ENCODE measurements at places on chromosomes 11 and 22.
A peak's percentile ranks its signal among the peaks of the same experiment; 100 is the strongest.

DNA sequence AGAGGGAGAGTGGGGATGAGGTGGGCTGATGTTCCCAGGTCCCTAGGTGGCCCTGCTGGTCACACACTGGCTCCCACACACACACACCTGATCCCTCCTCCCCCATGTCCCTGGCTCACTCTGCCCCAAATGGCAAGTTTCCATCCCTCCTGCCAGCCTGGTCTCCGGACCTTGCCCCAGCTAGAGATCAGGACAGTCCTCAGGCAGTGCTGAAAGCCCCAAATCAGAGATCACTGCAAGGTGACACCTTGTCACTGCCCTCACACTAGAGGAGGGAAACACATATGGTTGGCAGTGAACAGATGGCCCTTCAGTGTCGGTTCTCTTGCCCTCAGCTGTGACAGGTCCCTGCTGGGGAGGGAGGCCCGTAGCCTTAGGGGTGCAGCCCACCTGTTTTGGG lies 7.6 kb downstream of the TMPRSS5 start:
- DNase-seq: no peak

- no peak for DNase-seq
Observed at GRCh38 chr11:67098799-67099429, 20.1 kb upstream of the KDM2A start.

- DNase-seq: no peak
Observed at GRCh38 chr11:3134651-3135480, 30.2 kb downstream of the OSBPL5 start.

DNA sequence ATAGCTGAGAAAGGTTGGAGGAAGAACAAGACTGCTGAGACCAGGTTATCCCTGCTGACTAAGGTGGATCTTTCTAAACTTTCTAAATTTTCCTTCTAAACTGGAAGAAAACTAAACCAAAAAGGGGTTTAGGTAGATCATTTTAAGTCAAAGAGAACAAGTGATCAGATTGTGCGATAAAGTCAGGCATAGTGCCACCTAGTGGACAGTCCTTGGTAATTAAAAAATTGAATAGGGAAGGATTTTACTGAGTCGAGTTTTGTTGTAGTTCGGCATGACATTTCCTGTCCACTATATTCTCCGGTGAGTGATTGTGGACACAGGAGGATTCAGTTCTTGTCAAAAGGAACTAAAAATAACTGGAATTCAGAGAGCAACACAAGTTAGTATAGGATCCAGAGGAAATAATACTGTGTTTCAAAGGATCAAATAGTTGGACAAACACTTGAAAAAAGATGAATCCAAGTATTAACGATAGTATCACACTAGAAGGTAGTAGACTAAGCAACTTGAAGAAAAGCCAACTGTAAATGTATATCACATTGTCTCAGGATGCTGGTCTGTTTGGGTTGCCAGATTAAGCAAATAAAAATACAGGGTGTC lies 1236.4 kb downstream of the FAM181B start:
- DNase-seq: no peak

- no peak for DNase-seq
Observed at GRCh38 chr11:64887757-64888405, 9.5 kb upstream of the EHD1 start.

- no peak for DNase-seq
Observed at GRCh38 chr22:25453058-25453457, 111.4 kb upstream of the GRK3 start.

DNA sequence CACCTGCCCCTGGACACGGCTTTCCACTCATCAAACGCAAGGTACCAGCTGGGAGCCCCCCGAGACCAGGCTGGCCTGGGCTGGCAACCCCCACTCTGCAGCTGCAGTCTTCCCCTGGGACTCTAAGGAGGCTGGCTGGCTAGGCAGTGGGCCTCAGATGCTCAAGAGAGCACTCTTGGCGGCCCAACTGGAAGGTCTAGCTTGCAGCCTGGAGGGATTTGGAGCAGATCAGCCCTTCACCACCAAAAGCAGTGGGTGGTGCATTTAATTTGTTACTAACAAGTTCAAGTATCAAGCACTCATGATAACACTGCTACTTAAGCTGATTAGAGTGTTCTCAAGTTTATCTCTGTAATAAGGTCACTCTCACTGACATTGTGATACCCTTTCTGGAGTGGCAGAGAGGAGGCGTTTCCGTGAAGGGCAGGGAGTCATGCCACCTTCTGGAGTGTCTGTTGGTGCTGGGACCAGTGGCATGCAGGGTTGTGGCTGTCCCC lies 21.5 kb downstream of the C22orf23 start:
- no peak for DNase-seq

DNA sequence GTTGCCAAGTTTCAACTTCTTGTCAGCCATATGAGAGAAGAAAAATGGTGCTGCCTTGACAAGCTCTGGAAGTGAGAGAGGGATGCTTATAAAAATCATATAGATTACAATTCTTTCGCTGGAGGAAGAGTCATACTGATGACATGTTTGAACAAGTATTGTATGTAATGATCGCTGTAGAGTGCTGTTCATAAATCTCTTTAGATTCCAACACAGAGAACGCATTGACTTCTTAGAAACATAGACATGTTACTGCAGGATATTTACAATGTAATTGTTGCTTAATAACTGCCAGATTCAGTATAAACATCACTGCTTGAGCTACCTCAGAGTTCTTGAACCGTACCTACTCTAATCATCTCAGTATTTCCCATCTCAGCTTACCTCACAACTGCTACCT lies 571.6 kb downstream of the LUZP2 start:
- DNase-seq: no peak

DNA sequence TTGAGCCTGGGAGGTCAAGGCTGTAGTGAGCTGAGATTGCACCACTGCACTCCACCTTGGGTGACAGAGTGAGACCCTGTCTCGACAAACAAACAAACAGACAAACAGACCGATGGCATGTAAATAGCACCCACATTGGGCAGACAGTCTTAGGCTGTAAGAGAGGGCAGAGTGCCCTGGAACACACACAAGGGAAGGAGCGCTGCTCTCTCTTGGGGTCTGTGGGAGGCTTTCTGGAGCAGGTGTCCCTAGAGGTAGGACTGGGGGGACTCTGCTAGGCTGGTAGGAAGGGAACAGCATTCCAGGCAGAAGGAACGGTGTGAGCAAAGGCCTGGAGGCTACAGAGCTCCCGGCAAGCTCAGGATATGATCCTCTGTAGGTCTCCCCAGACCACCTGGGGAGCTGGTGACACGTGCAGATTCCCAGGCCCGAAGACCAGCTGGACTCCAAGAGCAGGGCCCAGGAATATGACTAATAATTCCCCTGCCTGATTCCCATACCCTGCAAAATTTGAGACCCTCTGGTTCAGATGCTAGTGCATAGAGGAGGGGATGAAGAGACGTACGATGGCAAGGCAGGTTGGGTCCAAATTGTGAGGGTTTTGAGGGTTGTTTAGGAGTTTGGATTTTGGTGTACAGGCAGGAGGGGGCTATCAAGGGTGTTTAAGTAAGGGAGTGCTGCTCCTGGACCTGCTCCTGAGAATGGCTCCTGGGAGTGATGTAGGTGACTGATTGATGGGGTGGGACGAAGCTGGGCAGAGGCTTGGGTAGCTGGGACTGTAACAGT lies 11.6 kb downstream of the SMIM38 start:
- DNase-seq: no peak

- DNase-seq: no peak
Observed at GRCh38 chr11:94131047-94131717, 2.5 kb downstream of the PANX1 start.

GRCh38 chr11:72048766-72049460 lies 31.4 kb downstream of the NUMA1 start:
- no peak for DNase-seq

DNA sequence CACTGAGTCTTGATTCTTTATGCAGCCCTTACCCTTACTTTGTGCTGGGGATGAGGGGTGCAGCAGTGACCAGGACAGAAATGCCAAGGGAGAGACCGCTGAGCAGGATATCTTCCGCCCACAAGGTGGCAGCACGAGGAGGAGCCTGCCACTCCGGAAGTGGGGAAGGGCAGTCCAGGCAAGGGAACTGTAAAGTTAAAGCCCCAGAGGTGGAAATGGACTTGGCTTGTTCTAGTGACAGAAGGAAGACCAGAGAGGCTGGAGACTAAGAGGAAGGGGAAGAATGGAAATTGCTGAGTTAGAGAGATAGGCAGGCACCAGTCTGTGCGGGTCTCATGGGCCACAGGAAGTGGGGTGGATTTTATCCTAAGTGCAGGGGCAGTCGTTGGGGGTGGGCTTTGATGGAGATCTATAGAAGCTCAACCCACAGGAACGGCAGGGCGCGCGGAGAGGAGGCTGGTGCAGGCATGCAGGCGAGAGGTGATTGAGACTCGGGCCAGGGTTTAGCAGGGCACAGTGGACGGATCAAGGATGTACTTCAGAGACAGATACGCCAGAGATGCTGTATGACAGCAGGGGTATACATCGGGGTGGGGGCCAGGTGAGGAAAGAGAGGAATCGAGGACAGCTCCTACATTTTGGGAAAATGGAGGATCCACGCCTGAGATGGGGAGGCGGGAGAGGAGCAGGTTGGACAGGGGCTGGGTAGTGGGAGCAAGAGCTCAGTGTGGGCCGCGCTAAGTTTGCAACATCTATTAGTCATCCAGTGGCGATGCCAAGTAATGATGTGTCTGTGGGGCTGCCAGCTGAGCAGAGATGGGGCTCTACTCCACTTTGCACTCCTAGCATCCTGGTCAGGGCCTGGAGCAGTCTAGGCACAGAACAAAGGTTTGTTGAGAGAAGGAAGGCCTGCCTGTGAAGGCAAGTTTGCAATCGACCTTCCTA lies 3.3 kb upstream of the GRK2 start:
- DNase-seq: no peak

DNA sequence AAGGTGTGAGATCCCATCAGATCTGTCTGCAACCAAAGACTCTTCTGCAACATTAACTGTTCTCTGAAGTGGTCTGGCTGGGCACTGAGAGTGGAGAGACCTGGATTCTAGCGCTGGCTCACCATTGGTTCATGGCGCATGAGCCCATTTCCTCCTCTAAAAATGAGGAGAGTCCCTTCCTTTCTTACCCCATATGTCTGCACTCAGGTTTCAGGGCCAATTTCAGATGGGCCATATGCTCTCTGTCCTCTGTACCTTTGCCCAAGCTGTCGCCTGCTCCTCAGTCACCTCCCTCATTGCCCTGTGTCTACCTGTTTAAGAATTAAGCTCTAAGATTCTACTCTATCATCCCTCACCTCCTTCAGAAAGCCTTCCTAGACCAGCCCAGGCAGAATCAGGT lies 484.7 kb downstream of the INSC start:
- no peak for DNase-seq

DNA sequence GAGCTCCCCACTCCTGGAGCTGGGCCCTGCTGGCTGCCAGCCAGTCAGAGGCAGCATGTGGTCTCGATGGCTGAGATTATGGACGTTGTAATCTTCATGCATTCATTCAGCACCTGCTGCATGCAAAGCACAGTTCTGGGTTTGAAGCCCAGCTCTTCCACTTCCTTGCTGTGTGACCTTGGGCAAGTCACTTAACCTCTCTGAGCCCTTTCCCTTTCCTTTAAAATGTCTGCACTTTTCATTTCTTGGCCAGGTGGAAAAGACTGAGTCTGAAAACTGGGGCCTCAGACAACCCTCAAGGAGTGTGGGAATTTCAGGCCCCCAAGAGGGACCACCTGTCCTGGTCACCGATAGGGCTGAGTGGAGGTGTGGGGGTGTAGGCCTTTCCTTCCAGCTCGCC lies 24.6 kb upstream of the MYEOV start:
- DNase-seq: no peak

- no peak for DNase-seq
Observed at GRCh38 chr11:128890543-128891368, at the start of gene KCNJ5. KCNJ5 (plus strand) TSS chr11:128891356; CDS start chr11:128911274, 19,918 bp downstream.

- peak; percentile 18 for DNase-seq
Observed at GRCh38 chr11:67416416-67417335, 1.2 kb downstream of the CARNS1 start.

GRCh38 chr11:19679952-19680828 lies 32.4 kb upstream of the NAV2 start:
- DNase-seq: no peak

DNA sequence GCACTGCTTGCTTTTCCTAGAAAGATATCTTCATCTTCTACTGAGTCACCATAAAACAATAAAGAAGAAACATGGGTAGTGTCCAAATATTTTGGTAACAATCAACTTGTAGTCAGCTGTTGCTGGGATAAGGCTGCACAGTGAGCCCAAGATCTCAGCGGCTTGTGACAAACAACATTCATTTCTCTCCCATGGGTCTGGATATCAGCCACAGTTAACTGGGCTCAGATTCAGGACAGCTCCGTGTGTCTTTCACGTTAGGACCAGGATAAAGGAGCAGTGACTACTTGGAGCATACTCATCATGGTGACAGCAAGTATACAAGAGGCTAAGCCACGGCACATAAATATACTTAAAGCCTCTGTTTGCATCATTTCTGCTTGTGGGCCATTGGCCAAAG lies 27.9 kb upstream of the GRK3 start:
- DNase-seq: no peak

DNA sequence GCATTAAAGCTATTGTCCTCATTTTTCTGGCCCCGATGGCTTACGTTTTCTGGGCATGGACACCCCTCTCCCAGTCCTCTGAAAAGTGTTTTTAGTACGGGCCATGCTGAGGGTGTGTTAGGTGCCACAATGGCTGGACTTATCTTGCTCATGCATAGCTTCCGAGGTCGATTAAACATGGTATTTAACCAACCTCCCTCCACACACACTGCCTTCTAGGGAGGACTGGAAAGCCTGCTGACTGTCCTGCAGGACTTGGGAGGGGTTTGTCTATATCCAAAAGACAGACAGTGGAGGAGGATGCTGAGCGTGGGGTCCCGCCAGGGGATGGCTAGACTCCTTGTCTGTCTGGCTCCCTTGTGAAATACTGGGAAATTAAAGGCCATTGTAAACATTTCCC lies 95.3 kb downstream of the FBXO7 start:
- DNase-seq: no peak

DNA sequence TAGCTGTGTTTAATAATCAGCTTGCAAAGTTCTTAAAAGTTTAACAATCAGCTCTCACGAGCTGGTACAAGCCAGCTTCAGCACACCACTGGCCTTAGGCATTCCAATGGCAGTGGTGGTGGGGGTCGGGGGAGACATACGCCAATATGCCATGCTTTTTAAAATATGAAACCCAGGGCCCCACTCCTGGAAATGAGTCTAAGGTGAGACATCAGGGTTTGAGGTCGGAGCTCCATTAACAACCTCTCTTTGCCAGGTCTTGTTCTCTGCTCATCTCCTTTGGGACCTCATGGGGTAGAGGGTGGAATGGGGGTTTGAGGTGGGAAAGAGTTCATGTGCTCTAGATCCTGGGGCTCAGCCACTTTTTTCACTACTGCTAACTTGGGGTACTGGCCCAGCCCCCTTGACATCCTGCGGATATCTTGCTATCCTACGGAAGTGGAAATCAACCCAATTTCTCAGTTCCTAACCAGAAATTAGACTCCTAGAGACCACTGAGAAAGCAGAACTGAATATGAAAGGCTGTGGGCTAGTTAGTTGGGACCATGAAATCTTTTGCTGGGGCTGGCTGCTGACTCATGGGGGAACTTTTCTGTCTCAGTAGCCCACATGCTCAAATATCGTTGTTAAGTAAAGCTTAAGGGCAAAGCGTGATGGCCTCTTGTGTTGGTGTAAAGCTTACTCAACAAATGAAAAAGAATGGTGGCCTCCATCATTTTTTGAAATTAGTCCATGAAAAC lies 90.1 kb downstream of the PDHX start:
- DNase-seq: no peak

Measured in NCI-H2081 treated with DMSO at 0.1 percent for 48 hours (cell line).